ENCODE measurements at places on chromosomes 11 and 22. TPM values are rescaled to one million over a fixed set of nuclear protein-coding genes. Genes with fewer than 3 reads are reported as not detected.

GRCh38 chr11:44530413-44531115, 34.9 kb upstream of the CD82 start:
- DNase-seq = peak; percentile 68
- no peaks in the 10 kb centered on the region for H3K36me3 ChIP-seq
- H3K4me3 ChIP-seq = no peak overlapping the region
- no peaks in the 10 kb centered on the region for H3K27me3 ChIP-seq
- H3K27ac ChIP-seq = peak overlapping the region; percentile 87
- H3K4me1 ChIP-seq = peaks cover 20% of the 10 kb centered on the region

GP1BB gene
- total RNA-seq = not detected

GRCh38 chr22:20017622-20017958, 967 bp upstream of the ARVCF start:
- H3K36me3 ChIP-seq = no peaks in the 10 kb centered on the region
- H3K4me3 ChIP-seq = peak overlapping the region; percentile 76
- H3K27ac ChIP-seq = no peak overlapping the region
- H3K4me1 ChIP-seq = peaks cover 18% of the 10 kb centered on the region
- H3K27me3 ChIP-seq = peaks cover 20% of the 10 kb centered on the region
- DNase-seq = no peak

APOA1 gene
- not detected for total RNA-seq

GAS2 gene
- 0.99 TPM for total RNA-seq

ACR gene
- total RNA-seq = not detected

C22orf42 gene
- total RNA-seq = not detected

DNA sequence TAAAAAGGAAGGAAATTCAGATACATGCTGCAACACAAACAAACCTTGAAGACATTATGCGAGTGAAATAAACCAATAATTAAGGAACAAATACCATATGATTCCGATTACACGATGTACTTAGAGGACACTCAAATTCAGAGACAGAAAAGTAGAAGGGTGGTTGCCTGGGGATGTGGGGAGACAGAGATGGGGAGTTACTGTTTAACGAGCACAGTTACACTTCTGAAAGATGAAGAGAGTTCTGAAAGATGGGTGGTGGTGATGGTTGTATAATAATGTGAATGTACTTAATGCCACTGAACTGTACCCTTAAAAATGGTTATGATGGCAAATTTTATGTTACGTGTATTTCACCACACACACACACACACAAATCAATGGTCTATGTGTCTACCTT, 14.7 kb downstream of the ZBTB44 start:
- H3K27me3 ChIP-seq = no peaks in the 10 kb centered on the region
- H3K4me3 ChIP-seq = no peak overlapping the region
- no peak overlapping the region for H3K27ac ChIP-seq
- DNase-seq = no peak
- H3K4me1 ChIP-seq = peaks cover 46% of the 10 kb centered on the region

DNA sequence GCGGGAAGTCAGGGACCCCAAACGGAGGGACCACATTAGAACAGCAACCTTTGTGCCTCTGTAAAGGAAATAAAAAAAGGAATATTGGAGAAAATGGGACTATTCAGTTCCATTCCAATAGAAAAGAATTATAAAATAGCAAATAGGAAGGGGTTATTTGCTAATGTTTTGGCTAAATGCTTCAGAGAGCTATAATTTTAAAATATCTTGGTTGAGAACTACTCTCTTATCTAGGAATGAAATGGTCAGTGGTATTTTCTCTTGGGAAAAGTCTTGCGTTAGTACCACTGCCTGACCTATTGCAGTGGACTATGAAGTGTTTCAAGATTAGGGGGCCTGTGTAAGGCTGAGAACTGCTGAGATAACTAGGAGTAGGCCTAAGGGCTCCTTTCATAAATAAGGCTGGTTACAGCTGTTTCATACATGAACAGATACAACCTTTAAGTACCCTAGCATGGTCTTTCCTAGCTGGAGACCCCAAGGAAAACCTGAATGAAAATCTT, 6.9 kb upstream of the WEE1 start:
- no peak for DNase-seq
- H3K27me3 ChIP-seq = peaks cover 4% of the 10 kb centered on the region
- no peaks in the 10 kb centered on the region for H3K36me3 ChIP-seq
- no peak overlapping the region for H3K4me3 ChIP-seq

DNA sequence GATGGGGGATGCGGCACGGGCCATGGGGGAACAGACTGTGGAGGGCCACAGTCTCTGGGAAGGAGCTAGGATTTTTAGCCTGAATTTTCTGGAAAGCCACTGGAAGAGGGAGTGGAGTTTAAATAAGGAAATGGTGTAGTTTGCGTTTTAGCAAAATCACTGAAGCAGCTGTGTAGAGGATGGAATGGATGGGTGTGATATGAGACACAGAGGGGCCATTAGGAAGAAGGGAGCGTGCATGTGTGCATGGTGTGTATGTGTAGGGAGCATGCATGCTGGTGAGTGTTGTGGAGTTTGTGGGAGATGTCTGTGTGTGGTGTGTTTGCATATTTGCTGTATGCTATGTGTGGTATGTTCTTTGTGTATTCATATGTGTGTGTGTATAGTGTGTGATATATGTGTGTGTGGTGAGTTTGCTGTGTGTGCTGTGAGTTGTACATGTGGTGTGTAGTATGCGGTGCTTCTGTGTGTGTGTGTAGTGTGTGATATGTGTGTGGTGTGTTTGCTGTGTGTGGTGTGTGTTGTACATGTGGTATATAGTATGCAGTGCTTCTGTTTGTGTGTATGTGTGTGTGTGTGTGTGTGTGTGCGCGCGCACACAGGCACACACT, 67.6 kb downstream of the FBXO7 start:
- DNase-seq = no peak
- H3K36me3 ChIP-seq = no peaks in the 10 kb centered on the region
- H3K4me1 ChIP-seq = no peaks in the 10 kb centered on the region
- no peak overlapping the region for H3K4me3 ChIP-seq
- H3K27ac ChIP-seq = no peak overlapping the region

GRCh38 chr11:128299132-128299726, 288.1 kb downstream of the ETS1 start:
- H3K4me3 ChIP-seq = peak overlapping the region; percentile 61
- peak; percentile 41 for DNase-seq
- H3K27ac ChIP-seq = peak overlapping the region; percentile 96

DNA sequence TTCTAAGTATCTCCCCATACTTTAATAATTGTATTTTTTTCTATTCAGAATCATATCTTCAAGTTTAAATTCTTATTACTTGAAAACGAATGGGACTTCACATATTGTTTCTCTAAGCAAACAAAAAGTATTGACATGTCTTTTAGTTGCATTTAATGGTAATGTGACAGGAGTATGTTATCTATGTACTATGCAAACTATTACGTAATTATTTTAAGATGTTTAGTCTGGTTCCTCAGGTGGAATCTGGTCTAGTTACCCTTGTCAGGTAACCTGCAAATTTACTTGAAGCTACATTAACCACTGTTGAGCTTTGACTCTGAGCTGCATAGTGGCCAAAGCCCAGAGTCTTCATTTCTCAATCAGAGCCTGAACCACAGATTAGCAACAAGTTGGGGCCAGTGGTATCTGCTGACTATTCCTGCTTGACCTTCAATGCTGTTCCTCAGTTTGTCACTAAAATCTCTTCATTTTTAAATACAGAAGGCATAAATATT, 110.6 kb downstream of the ATM start:
- no peak for DNase-seq
- H3K4me3 ChIP-seq = no peak overlapping the region
- H3K4me1 ChIP-seq = peaks cover 11% of the 10 kb centered on the region
- peaks cover 41% of the 10 kb centered on the region for H3K36me3 ChIP-seq
- H3K27ac ChIP-seq = no peak overlapping the region

FGF19 gene
- total RNA-seq = not detected

- no peaks in the 10 kb centered on the region for H3K27me3 ChIP-seq
- peaks cover 17% of the 10 kb centered on the region for H3K4me1 ChIP-seq
- no peak overlapping the region for H3K27ac ChIP-seq
- no peaks in the 10 kb centered on the region for H3K36me3 ChIP-seq
- DNase-seq = peak; percentile 29
These were observed 20.1 kb downstream of the TMPRSS13 start for GRCh38 chr11:117908959-117909610.

PTPMT1 gene
- total RNA-seq = 44.1 TPM

DNA sequence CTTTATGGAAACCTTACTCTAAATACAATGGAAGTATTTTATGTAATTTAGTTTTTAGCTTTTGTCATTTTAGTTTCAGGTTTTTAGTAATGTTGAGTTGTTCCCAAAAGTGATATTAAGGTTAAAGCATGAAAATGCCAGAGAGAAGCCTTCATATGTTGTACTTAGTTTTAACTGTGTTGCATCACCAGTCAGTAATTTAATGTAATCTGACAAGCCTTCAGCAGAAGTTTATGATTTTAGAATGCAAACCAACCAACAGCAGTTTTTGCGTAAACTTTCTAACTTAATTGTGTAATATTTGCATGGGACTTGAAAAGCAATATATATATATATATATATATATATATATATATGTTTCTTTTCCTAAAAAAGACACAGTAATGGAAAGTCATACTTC, 110.6 kb downstream of the MSANTD4 start:
- H3K27ac ChIP-seq = no peak overlapping the region
- no peak overlapping the region for H3K4me3 ChIP-seq
- no peaks in the 10 kb centered on the region for H3K36me3 ChIP-seq
- H3K27me3 ChIP-seq = no peaks in the 10 kb centered on the region

DNA sequence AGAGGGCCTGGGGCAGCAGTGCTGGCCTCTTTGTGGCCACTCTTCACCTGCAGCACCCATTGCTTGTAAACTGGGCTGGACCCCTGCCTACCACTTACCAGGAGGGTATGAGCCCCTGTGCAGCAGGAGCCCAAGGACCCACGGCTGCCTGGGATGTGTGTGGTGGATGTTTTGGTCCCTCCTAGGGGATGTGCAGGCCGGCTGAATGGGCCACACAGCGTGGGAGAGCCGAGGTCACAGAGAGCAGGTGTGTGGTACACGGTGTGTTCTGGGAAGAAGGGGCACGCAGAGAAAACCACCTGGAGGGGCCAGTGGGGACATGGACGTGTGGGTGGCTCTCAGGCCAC, 19.3 kb upstream of the GNB1L start:
- peak overlapping the region; percentile 7 for H3K4me3 ChIP-seq
- H3K4me1 ChIP-seq = peaks cover 14% of the 10 kb centered on the region
- no peaks in the 10 kb centered on the region for H3K27me3 ChIP-seq
- H3K36me3 ChIP-seq = no peaks in the 10 kb centered on the region
- DNase-seq = peak; percentile 0
- peak overlapping the region; percentile 64 for H3K27ac ChIP-seq

DNA sequence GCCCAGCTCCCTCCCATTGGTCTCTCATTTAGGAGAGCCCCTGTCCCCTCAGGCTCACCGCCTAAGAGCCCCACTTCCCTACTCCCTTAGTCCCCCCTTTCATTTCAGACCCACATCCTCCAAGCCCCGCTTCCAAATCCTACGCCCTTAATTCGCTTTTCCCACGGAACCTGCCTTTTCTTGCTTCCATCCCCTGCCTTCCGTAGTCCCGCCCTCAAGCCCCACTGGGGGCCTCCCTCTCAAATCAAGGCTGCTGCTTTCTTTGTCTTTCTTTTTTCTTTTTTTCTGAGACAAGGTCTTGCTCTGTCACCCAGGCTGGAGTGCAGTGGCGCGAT, 396 bp downstream of the CCDC157 start:
- H3K27me3 ChIP-seq = no peaks in the 10 kb centered on the region
- H3K36me3 ChIP-seq = peaks cover 30% of the 10 kb centered on the region
- H3K4me1 ChIP-seq = peaks cover 39% of the 10 kb centered on the region
- DNase-seq = no peak
- peak overlapping the region; percentile 96 for H3K4me3 ChIP-seq
- peak overlapping the region; percentile 76 for H3K27ac ChIP-seq

ASRGL1 gene
- total RNA-seq = 6.4 TPM

GRCh38 chr11:83682611-83682973, 396.4 kb upstream of the CCDC90B start:
- peaks cover 4% of the 10 kb centered on the region for H3K27me3 ChIP-seq
- no peaks in the 10 kb centered on the region for H3K4me1 ChIP-seq
- no peaks in the 10 kb centered on the region for H3K36me3 ChIP-seq
- no peak overlapping the region for H3K27ac ChIP-seq

- peaks cover 23% of the 10 kb centered on the region for H3K4me1 ChIP-seq
- peak; percentile 41 for DNase-seq
- H3K27me3 ChIP-seq = peaks cover 11% of the 10 kb centered on the region
These were observed 4.4 kb upstream of the KRTAP5-9 start for GRCh38 chr11:71543866-71544265.

KCNJ11 gene
- 2.4 TPM for total RNA-seq

DNA sequence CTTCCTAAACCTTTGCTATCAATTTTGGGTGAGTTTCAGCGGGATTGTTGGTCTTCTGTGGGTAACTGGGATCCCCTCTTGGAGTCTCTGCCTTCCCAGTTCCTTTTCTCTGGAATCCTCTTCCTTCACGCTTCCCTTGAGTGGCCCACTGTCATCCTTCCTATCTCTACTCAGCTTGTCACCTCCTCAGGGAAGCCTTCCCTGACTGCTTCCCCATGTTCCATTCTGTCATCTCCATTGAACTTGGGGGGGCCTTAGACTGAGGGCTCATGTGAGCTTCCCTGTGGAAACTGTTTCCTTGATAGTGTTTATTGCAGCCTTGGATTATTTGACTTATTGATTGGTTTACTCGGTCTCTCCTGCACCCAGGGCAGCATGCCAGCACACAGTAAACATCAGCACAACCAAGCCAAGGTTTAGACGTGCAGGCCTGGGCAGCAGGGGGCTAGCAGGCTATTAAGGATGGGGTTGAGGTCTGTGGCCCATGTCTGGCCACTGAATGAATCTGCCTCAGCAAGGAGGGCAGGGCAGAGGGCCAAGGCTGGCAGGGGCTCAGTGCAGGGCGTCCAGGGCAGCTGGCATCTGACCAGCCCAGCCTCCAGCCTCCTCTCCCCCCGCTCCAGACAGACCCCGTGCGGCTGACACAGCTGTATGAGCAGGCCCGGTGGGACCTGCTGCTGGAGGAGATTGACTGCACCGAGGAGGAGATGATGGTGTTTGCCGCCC, 7.2 kb downstream of the TRPT1 start:
- no peak overlapping the region for H3K27ac ChIP-seq
- no peaks in the 10 kb centered on the region for H3K27me3 ChIP-seq
- no peak for DNase-seq

DNA sequence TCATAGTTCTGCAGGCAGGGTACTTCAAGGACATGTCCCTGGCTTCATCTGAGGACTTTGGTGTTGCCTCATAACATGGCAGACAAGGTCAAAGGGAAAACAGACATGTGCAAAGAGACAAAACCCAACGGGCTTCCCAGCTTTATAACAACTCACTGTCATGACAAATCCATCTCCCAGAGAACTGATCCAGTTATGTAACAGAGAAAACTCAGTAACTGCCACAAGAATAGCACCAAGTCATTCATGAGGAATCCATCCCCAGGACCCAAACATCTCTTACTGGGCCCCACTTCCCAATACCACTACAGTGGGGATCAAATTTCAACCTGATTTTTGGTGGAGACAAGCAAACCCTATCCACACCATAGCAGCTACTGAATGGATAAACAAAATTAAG, 13.0 kb downstream of the OR52N4 start:
- DNase-seq = no peak
- H3K36me3 ChIP-seq = no peaks in the 10 kb centered on the region
- H3K4me3 ChIP-seq = no peak overlapping the region
- no peak overlapping the region for H3K27ac ChIP-seq
- peaks cover 3% of the 10 kb centered on the region for H3K27me3 ChIP-seq

All from activated CD8-positive, alpha-beta T cell treated with anti-CD3 and anti-CD28 coated beads for 36 hours (primary cell).